ENCODE measurements at places on chromosomes 16 and 17. TPM values are rescaled to one million over a fixed set of nuclear protein-coding genes. Genes with fewer than 3 reads are reported as not detected.

Gene PIRT
- 0.07 TPM for polyA plus RNA-seq

Gene MT4
- not detected for polyA plus RNA-seq

Gene HOXB6
- polyA plus RNA-seq, result 82.4 TPM

Gene PRKCB
- polyA plus RNA-seq, result 5.1 TPM

Gene METTL22
- 24.9 TPM for polyA plus RNA-seq

Gene SECTM1
- polyA plus RNA-seq, result 3.4 TPM

Gene SEC14L5
- 0.14 TPM for polyA plus RNA-seq

DNA sequence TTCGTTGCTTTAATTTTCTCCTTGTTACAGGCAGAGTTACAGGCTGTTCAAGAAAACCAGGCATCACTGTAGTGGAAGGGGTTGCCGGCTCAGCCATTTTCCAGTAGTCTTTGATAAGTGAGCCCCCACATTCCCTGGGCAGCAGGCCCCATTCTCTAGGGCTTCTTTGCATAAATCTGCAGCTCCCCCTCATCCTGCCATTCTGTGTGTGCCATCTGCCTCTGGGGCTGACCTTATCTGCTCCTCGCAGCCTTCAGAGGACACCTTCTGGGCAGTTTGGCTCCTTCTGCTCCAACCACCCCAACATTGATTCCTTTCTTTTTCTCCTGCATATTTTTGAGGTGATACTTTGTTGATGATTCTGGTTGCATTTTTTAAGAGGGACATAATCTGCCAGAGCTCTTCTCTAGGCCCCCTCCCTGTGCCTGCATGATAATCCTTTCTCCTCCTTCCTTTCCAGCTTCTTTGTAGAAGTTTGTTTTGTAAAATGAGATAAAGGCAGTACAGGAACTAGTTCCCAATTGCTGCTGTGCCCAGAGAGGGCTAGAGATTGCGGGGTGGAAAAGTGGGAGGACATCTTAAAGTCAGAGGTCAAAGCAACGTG, 17.1 kb downstream of the RND2 start:
- DNase-seq, result no peak

DNA sequence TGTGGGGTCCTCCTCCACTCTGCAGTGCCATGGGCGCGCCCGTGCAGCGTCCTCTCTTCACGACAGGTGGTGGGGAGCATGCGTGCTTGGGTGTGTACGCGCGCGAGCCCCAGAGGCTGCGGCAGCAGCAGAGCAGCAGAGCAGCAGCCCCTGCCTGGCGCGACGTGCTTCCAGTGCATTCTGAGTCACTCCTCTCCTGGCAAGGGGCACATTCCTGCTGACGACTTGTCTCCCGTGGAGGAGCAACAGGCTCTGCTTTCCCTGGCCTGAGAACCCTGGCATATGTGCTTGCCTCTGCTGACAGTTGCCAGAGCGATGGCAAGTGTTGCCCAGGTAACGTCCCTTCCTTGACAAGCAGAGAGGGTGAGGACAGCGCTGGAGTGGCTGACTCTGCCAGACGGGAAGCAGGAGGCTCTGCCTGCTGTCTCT, 133.8 kb upstream of the PLCG2 start:
- DNase-seq, result no peak

GRCh38 chr16:68759062-68759461, 22.0 kb downstream of the CDH1 start:
- DNase-seq, result no peak

GRCh38 chr16:83187405-83187804, 560.6 kb downstream of the CDH13 start:
- no peak for DNase-seq

GRCh38 chr17:81401723-81402529, 6.7 kb downstream of the BAHCC1 start:
- DNase-seq, result no peak

- no peak for DNase-seq
Measured at GRCh38 chr17:75116737-75117136, 7.0 kb downstream of the ARMC7 start.

DNA sequence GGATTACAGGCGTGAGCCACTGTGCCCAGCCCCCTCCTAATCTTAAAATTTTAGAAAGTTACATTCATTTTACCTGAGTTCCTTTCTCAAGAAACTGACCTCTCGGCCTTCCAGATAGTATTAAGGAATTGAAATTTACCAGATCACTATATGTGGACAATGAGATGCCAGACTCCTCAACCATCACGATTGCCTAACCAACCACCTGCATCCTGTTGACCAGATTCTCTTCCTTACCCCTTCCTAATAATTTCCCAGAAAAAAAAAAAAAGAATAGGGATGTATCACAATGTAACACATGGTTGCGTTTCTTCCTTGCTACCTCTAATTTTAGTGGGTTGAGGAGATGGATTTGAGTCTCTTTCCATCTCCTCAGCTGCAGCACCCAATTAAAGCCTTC, 72.1 kb downstream of the BMERB1 start:
- DNase-seq, result no peak

DNA sequence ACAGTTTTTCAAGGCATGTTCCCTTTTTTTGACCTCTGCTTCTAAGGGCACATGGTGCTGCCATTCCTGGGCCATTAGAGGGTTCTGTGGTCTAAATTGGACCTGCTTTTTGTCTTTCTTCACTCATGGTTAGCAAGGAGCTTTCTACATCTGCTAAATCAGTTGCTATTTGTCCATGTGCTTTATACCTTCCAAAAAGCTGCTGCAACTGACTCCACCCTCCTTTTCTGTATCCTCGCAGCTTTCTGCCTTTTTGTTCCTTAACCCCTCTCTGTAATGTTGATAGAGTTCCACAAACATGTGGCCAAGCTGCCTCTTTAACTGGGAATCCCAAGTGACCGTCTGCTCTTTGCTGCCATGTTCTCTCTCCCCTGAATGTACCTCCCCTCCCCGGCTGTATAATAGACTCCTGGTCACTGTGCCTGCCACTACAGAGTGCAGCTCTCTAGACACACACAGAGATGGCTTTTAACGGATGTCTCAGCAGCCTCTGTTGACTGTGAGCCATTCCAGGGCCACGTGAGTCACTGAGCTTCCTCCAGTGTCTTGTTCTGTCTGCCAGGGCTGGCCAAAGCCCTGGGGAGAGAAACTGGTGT, 57.4 kb upstream of the TEKT3 start:
- no peak for DNase-seq

GRCh38 chr17:45320349-45320930, 3.6 kb upstream of the MAP3K14 start:
- no peak for DNase-seq

- DNase-seq, result no peak
Measured at GRCh38 chr17:28398280-28398981, 7.6 kb downstream of the SLC46A1 start.

All from left renal cortex interstitium (tissue), 4 donors.